SJCRH30 (cell line): ENCODE measurements at places on chromosomes 16 and 17.

- DNase-seq = no peak
Observed at GRCh38 chr17:38702916-38703741, 1.9 kb upstream of the MLLT6 start.

GRCh38 chr16:58462997-58463941, 36.7 kb upstream of the NDRG4 start:
- no peak for DNase-seq

DNA sequence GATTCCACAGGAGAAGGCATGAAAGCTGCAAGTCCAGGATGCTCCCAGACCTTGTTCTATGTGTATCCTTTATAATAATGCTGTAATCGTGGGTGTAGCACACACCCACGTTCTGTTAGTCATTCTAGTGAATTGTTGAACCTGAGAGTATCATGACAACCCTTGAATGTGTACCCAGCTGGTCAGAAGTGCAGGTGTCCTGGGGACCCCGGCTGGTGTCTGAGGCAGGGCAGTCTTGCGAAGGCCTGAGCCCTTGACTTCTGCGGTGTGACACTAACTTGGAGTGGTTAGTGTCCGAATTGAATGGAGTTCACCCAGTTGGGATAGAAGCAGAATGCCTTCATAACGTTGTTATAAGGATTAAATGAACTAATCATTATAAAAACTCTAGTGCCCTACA, 218.0 kb upstream of the TNRC6C start:
- no peak for DNase-seq

DNA sequence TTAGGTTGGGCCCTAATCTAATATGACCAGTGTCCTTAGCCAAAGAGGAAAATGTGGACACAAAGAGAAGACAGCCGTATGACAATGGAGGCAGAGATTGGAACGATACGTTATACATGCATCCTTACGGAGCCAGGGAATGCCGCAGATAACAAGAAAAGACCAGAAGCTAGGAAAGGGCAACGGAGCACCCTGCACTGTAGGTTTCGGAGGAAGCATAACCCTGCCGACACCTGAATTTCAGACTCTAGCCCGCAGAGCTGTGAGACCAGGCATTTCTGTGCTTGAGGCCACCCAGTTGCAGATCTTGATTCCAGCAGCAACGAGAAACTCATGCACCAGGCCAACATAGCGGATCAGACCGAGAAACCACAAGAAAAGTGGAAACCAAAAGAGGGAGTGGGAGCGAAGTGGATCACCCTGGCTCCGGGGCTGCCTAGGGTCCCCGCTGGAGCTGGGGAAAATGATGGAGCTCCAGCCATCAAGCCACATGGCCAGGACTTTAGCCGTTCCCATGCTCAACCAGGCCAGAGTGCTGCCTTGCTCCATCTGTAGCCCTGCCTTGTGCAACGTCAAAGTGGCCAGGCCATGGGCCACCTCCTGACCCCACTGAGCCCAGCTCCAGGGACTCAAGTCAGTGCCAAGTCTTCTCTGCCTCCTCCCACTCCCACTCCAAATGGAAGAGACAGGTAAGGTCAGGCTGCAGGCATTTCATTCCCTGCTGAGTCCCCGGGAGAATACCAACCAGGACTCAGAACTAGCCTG, 51.7 kb upstream of the RPL38 start:
- no peak for DNase-seq

- DNase-seq = no peak
Observed at GRCh38 chr17:28204751-28205150, 114.2 kb upstream of the TMEM97 start.

- no peak for DNase-seq
Observed at GRCh38 chr17:42751628-42752027, 6.8 kb upstream of the EZH1 start.

DNA sequence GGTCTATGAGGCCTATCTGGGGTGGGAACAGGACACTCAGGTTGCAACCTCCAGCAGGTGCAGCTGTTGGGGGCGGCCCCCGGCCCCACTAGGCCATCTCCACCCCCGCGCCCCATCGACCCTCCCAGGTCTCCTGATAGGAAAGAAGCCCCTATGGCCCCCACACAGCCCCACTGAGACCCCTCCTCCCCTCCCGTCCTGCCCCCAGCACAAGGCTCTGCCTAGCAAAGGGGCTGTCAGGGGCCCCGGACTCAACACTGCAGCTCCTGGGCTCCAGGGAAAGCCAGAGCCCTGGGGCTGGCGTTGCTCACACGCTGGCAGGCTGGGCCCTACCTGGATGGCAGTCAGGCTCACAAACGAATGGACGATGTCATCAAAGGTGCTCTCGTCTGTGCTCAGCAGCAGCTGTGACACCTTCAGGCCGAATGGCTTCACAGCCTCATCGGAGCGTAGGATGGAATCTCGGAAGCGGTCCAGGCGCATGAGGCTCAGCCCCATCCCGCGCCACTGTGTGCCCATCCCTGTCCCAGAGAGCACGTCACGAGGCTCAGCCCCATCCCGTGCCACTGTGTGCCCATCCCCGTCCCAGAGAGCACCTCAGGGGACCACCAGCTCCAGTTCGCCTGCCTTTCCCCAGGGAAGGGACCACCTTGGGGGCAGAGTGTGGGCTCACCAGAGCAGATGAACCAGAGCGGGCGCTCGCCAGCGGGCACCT, 7.3 kb downstream of the FASN start:
- no peak for DNase-seq

- no peak for DNase-seq
Observed at GRCh38 chr17:51103050-51103449, 17.6 kb downstream of the SPAG9 start.

DNA sequence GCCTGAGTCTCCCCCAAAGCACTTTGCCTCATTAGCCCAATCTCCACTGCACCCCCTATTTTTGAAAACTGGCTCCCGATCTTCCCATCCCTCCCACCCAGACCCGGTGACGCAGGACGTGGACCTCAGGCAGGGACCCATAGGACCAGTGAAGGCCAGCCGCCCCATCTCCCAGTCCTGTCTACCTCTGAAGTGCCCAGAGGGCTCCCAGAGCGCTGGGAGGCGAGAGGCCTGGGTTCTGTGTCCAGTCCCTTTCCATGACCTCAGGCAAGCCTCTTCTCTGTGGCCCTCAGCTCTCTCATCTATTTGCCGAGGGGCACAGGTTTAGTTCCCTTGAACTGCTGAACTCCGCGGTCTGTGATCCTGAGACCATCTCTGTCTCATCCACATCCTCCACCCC, 714 bp downstream of the TNS4 start:
- no peak for DNase-seq

- no peak for DNase-seq
Observed at GRCh38 chr16:5328546-5328945, 231.0 kb upstream of the EEF2KMT start.

- DNase-seq = no peak
Observed at GRCh38 chr16:9499941-9500593, 408.6 kb downstream of the HAPSTR1 start.

- no peak for DNase-seq
Observed at GRCh38 chr16:64398793-64399192, 723.1 kb downstream of the CDH11 start.

DNA sequence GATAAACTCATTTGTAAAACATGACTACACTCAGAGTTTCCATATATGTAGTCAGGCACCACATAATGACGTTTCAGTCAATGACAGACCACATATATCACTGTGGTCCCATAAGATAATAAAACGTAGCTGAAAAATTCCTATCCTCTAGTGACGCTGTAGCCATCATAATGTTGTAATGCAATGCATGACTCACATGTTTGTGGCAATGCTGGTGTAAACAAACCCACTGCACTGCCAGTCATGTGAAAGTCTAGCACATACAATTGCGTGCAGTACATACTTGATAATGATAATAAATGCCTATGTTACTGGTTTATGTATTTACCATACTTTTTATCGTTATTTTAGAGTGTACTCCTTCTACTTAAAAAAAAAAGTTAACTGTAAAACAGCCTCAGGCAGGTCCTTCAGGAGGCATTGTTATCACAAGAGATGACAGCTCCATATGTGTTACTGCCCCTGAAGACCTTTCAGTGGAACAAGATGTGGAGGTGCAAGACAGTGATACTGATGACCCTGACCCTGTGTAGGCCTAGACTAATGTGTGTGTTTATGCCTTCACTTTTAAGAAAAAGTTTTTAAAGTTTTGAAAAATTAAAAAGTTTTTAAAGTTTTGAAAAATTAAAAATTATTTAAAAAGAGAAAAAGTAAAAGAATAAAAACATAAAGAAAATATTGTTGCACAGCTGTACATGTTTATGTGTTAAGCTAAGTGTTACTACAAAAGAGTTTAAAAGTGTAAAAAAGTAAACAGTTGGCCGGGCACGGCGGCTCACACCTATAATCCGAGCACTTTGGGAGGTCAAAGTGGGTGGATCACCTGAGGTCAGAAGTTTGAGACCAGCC, 9.0 kb downstream of the STAT5B start:
- DNase-seq = no peak

- no peak for DNase-seq
Observed at GRCh38 chr16:29927070-29927905, 1.3 kb upstream of the KCTD13 start.

DNA sequence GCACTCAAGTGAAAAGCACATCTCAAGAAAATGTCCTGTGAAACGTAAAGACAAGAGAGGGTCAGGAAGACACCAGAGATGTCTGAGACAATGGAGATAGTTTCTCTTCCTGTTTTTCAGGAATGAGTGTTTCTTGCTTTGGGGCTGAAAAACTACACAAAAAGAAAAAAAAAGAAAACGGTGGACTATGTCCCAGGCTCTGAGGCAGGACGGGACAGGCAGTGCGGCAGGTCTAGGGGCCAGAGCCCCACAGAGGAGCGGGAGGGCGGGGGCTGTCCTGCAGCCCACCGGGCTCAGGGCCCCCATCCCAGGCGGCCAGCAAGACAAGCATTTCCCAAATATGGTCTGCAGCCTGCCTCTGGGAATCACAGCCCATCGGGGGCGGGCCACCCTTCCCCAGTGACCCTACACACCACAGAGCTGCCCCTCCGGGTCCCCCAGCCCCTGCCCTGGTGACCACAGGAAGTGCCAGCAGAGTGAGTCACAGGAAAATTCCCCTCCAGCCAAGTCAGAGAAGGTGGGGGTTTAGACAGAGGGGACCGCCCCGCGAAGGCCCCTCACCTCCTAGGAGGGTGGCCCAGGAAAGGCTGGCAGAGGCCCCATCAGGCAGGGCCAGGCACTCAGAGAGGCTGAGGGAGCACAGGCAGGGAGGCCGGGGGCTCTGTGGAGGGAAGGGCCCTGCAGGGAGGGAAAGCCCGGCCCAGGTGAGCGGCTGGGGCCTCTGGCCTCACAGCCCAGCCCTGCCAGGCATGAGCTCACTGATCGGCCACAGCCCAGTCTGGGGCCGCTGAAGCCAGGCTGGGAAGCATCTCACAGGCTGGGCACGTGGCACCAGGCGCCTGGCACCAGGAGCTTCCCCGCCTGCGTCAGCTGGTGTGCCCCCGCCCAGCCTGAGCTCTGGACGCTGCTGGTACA, 6.3 kb downstream of the BCAR1 start:
- DNase-seq = peak; percentile 87

GRCh38 chr16:55542459-55543082, 23.9 kb upstream of the CAPNS2 start:
- no peak for DNase-seq

DNA sequence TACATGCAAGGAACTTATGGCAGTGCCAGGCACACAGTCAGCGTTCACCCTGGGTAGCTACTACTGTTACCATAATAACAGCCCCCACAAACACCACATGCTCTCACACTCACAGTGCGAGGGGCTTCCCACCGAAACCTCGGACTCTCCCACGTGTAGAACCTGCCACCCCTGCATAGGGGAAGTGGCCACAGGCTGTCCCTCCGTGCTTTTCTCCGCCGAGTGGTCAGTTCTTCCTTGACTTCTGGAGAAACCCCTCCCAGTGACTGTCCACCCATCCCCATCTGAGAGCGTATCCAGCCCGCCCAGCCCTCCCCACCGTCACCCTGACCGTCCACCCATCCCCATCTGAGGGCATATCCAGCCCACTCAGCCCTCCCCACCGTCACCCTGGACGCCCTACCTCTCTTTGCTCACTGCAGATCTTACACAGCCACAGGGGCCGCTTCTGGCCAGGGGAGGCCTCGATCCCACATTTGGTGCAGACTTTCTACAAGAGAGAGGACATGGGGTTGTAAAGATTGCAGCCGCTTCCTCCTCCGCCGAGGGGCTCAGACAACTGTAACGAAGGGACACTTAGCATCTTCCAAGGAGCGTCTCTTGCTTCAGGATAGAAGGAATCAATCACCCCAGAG, 71.1 kb downstream of the RPH3AL start:
- no peak for DNase-seq

GRCh38 chr17:83078378-83079351, 744 bp upstream of the METRNL start:
- DNase-seq = no peak

DNA sequence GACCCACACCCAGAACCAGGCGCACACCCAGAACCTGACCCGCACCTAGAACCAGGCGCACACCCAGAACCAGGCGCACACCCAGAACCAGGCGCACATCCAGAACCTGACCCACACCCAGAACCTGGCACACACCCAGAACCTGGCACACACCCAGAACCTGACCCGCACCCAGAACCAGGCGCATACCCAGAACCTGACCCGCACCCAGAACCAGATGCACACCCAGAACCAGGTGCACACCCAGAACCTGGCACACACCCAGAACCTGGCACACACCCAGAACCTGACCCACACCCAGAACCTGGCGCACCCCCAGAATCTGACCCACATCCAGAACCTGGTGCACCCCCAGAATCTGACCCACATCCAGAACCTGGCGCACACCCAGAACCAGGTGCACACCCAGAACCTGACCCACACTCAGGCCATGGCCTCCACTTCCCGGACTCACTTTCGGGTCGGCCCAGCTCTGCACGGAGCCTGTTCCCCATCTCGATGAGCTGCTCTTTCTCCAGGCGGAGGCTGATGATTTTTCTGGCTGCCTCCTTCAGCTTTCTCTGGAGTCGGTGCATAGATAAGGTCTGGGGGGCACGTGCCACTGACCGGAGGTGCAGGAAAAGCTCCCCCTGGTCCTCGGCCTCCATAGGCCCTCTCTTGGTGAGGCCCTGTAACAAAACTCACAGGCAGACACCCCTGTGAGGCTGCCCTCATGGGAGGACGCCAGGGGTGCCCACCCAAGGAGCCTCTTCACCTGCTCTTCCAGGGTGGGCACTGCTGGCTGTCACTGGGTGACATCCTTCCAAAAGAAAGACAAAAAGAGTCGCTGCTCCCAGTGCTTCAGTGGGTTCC, 53.3 kb upstream of the FASN start:
- no peak for DNase-seq

DNA sequence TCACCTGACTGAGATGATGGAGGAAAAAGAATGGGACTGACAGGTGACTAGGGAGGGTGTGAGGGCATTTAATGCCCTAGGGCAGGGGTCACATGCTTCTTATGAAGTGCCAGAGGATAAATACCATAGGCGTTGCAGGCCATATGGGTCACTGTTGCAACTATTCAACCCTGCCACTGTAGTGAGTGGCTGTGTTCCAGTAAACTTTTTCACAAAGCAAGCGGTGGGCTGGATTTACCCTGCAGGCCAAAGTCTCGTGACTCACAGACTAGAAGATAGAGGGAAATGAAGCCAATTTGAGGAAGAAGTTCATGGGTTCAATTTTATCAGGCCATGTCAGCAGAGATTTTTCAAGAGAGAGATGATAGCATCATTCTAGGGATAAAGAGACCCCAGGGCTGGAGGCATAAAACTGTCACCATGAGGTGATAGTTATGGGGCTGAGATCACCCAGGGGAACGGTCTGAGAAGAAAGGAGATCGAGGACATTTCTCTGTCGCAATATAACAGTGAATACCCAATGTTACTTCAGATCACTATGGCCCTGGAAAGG, 8.6 kb downstream of the ARHGAP17 start:
- no peak for DNase-seq
